ENCODE measurements at places on chromosomes 4 and X.

- no peak for DNase-seq
Measured at GRCh38 chr4:176150356-176150682, 45.1 kb downstream of the SPATA4 start.

DNA sequence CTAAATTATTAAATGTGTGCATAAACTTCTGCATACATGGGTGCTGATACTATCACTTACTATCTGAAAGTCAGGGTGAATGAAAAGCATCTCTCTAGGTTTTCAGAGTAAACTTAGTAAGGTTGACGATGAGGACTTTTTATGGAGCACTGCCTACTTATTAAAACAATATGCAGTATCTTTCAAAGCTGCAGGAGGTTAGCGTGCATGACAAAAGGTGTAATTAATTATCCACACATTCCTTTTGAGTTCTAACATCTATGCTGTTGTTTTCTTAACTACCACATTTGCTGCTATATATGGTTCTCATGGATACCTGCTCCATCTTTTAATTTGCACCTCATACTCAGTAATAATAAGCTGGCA is 256.2 kb downstream of the FSTL5 start:
- DNase-seq: no peak

DNA sequence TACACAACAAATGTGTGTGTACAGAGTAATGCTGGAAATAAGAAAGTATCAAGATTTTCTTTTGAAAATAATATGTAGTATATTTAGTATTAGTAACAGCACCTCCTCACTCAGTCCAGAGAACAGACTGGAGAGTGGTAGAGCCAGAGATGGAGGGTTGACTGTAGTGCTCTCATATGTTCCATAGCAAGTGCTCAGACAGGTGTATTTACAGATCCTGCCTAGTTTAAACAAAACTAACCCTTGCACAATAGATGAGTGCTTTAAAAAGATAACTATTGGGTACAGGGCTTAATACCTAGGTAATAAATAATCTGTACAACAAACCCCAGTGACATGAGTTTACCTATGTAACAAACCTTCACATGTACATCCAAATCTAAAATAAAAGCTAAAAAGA is 381.0 kb upstream of the EMCN start:
- no peak for DNase-seq

- peak; percentile 21 for DNase-seq
Measured at GRCh38 chrX:106894392-106894909, 8.7 kb downstream of the RIPPLY1 start.

GRCh38 chr4:178105242-178105641 is 663.0 kb upstream of the AGA start:
- DNase-seq: no peak

DNA sequence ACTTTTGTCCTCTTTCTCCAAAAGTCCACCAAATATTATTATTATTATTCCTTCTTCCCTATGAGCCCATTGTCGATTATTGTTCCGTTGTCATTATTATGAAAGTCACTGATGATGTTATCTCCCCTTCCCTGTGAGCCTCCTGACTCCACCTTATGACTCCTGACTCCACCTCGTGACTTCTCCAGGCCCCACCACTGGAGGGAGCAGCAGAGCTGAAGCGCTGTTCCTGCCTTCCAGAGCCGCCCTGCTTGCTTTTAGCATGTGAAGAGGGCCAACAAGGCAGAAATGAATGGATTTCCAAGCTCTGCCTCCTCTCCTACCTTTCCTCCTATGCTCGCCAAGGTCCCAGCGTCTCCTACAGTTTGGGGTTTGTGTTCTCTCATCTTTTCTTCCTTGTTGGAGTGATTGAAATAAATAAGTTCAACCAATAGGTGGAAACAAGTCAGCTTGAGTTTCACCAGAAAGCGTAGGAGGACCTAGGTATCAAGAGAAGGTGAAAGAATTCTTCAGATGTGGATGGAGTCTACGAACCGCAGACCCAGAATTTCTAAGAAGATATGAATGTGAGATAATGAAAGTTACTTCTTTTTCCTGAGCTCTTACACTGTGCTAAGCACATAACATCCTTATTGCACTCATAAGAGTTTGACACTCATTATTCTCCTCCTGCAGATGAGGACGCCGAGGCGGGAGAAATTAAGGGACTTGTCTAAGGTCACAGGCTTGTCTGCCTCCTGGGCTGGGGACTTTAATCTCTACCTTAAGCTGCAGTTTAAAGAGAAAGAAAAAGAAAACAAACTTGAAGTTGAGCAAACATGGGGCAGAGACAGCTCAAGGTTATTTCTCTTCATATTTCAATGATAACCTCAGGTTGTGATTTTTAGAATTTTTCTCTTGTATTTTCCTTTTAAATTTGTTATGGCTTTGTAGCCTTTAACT is 26.1 kb downstream of the IGSF1 start:
- DNase-seq: peak; percentile 6

GRCh38 chrX:121433289-121433688 is 385.9 kb downstream of the GLUD2 start:
- no peak for DNase-seq

DNA sequence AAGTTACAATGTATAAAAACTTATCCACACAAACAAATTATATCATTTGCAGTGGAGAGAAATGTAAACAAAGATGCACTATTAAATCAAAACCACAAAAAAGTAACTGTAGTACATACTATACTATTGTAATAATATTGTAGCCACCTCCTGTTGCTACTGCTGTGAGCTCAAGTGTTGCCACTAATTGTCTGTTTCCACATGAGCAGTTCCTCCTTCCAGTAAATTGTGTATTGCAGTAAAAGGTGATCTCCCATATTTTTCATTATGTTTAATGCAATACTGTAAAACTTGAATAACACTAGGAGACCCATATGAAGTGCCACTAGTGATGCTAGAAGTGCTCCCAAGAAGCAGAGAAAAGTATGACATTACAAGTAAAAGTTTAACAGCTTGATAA is 11.7 kb downstream of the LIN54 start:
- DNase-seq: no peak

DNA sequence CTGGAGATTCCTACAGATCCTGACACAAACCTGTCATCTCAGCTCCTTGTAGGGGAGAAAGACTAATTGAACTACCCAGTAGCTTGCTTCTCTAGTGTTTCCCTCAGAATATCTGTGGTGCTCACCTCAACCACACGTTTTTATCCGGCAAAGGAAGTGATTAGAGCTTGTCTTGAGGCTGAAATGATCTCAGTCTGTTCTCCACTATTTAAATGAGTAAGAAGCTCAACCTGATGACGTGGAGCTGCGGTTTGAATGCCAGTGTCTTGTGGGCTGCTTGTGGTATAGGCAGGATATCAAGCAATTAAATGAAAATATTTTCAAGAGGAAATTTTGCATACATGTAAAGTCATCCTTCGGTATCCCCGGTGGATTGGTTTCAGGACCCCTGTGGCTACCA is 270.2 kb downstream of the TLL1 start:
- DNase-seq: no peak

- DNase-seq: no peak
Measured at GRCh38 chr4:86243750-86244149, 116.1 kb downstream of the MAPK10 start.

DNA sequence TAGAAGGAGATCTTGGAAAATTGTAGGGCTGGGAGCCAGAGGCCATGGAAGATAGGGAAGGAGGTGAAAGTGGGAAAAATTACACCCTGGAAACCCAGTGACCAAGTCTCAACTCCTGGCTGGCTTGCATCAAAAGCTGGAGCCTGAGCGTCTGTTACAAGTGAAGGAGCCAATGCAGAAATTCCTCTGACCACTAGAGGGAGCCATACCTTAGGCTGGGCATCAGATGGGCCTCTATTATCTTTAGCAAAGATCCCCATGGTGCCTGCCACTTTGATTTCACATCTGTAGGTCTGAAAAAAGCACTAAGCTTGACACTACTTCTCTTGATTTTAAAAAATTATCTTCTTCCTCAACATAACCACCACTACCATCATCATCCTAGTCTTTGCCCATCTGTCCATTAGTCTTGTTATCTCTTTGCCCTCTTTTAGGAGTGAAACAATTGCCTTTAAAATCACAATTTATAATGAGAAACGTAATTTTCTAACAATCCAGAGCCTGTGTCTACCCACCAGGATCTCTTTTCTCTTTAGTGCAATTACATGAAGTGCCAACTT is 62.9 kb downstream of the ANAPC4 start:
- DNase-seq: peak; percentile 21

DNA sequence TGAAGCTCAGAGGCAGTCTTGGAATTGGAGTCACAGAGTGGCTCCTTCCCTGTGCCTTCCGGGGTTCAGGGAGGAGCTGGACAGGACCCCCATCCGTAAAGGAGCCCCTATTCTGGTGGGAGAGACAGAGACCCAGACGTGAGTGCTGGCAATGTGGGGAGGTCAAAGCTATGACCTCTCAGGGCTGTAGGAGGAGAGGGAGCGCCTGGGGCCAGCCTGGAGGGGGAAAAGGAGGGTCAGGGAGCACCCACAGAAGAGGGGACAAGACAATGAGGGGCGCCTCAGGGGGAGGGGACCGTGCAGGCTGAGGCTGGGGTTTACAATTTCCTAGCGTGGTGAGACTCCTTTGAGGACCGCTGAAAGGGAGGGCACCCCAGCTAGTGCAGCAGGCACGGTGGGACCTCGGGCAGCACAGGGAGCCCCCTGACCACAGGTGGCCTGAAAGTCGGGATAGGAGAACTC is 97.9 kb upstream of the LRPAP1 start:
- DNase-seq: no peak

DNA sequence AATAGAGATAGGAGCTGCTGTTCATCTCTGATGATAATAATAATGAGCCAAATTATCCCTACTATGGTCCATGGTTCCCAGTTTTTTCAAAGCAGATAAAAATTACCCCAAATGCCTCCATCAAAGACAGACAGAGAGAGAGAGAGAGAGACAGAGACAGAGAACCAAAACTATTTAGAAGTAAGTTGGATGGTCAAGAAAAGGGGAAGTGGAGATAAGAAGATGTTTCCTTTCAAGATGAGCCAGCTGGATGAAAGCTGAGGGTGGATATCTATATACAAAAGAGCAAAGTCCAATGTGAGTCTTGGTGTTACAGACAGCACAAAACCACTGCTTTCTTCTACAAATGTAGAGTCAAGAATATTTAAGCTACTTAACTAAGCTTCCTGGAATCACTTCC is 173.9 kb downstream of the GRIA3 start:
- DNase-seq: no peak

DNA sequence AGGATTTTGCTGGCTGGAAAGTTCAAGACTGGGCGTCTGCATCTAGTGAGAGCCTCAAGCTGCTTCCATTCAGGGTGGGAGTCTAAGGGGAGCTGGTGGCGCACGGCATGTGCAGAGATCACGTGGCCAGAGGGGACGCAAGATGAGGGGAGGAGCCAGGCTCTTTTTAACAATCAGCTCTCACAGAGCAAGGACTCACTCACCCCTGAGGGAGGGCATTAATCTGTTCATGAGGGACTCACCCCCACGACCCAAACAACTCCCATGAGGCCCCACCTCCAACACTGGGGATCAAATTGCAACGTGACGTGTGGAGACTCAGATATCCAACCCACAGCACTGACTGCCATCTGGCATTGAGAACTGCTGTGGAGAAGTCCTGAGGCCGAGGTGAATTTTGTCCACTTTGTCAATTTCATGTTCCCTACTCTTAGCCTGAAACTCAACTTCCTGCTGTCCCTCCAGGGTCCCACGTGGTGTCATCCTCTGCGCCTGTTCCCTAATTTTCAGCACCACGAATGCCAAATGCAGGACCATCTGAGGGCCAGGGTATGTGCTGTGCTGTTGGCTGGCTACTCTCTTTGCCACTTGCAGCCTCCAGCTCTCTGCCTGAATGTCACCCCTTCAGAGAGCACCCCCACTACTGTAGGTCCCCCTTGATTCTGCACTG is 5.6 kb downstream of the ZFP92 start:
- no peak for DNase-seq

DNA sequence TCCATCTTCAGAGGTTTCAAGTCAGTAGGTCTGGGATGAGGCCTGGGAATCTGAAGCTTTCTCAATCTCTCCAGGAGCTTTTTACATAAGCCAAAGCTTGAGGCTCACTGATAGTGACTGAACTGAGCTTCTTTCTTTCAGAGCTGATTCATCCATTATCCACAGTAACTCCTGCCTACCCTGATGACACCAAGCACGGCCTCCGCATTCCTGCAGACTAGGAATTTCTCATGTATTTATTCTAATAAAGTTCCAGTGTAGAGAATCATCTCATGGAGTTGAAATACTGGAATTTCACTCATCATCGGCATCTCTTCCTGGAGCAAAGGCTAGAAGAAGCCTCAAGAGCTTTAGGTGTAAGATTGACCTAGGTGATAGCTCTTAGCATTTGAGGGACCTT is 12.1 kb upstream of the DCTD start:
- DNase-seq: no peak

GRCh38 chr4:99202536-99202935 is 16.5 kb downstream of the ADH6 start:
- DNase-seq: no peak

- DNase-seq: no peak
Measured at GRCh38 chr4:171042989-171043524, 770.1 kb upstream of the GALNTL6 start.

DNA sequence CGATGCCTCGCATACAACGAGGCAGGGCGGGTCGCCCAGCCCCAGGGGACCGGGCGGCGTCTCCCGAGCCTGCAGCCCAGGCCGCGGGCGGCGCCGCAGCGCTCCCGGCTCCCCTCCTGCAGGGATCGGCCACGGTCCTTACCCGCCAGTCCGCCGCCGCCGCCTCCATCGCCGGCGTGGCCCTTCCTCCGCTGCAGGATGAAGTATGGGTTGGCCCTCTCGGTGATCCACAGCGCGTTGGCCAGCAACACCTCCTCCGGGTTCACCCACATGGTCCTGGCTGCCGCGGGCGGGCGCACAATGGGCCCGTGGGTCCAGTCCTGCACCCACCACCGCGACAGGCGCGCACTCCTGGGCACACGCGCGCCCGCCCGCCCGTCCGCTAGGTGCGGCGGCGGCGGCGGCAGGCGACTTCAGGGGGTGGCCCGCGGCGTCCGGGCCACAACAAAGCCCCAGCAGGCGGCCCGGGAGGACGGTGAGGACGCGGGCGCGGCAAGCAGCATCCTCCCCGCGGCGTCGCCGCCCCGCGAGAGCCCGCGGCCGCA is 339 bp downstream of the TBC1D9 start:
- DNase-seq: peak; percentile 9

DNA sequence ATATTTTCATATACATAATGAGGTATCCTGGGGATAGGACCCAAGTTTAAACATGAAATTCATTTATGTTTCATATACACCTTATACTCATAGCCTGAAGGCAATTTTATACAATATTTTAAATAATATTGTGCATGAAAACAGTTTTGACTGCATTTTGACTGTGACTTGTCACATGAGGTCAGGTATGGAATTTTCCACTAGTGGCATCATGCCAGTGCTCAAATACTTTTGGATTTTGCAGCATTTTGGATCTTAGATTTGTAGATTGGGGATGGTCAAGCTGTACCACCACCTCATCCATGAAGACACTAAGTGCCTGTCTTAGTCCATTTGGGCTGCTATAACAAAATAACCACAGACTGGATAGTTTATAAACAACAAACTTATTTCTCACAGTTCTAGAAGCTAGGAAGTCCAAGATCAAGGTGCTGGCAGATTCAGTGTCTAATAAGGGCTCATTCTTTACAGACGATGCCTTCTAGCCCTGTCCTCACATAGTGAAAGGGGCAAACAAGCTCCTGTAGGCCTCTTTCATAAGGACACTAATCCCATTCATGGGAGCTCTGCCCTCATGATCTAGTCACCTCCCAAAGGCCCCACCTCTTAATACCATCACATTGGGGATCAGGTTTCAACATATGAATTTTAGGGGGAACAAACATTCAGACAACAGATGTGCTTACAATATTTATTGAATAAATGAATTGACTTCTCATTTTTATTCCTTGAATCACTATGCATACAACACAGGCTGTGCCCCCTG is 9.4 kb downstream of the NUDT6 start:
- DNase-seq: no peak

GRCh38 chr4:121338518-121338917 is 42.3 kb downstream of the QRFPR start:
- no peak for DNase-seq
